Right ventricle myocardium inferior (tissue), 1 donor: ENCODE measurements at places on chromosomes 3 and 15.
A peak's percentile ranks its signal among the peaks of the same experiment; 100 is the strongest.

DNA sequence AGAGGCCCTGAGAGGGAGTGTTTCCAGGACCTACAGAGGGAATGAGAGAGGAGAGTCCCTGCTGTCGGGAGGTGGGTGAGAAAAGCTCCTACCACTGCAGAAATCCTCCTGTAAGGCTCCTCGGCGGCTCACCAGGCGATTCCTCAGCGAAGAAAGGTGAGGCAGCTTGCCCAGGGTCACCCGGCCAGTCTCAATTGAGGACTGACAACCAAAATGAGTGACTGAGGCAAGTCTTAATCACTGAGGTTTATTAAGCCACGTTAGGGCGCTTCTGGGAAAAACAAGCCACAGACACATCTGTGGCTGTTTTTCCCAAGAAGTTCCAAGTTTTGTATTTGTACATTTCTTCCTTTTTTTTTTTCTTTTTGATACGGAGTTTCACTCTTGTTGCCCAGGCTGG, 48.5 kb downstream of the ZDHHC19 start:
- DNase-seq, result no peak

GRCh38 chr3:9088441-9089353, 125.4 kb upstream of the RAD18 start:
- DNase-seq, result peak; percentile 23

DNA sequence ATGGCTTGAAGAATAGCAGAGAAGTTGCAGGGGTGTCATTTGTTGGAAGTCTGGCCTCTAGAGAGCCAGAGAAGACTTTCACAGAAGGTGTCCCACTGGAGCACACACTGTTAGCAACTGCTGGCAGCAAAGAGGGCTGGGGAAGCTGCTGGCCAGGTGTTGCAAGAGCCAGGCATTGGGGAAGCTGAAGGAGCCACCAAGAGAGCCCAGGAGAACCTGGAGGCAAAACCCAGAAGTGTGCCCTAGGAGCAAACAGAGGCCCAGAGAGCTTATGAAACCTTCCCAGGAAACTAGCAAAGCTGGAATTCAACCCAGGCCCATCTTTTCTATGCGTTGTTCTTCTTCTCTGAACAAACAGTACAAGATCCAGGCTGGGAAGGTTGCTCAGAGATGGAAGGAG, 132.7 kb upstream of the TRIM42 start:
- DNase-seq, result no peak

DNA sequence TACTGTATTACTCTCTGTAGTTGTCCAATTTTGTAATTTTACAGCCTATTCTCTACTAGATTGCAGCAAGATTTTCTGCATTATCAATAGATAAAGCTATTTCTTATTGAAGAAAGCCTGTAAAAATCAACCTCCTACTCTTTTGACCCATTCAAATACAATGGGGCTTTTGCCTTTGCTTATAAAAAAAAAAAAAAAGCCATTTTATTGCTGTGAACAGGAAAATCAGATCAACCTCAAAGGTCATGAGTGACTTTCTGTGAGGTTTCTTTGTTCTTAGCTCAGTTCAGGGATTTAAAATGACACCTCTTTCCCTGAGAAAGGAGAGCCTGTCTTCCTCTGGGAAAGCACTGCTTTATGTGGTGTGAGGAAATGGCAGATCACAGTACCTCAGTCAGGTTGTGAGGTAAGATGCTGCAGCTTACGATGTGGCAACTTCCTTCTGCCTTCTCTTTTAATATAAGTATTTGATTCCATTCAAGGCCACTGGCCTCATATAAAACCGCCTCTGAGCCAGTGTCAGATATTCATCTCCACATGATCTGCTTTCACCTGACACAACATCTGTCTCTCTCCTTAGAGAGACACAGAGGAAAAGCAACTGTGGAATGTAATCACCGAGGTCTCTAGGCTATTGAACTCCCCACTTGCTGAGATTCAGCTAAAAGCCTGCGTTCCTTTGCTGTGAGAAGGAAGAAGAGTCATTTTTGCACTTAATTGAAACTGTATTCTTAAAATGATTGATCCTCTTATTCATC, 161.5 kb upstream of the MB21D2 start:
- DNase-seq, result no peak

- DNase-seq, result no peak
Observed at GRCh38 chr3:8996681-8997121, 33.4 kb upstream of the RAD18 start.

DNA sequence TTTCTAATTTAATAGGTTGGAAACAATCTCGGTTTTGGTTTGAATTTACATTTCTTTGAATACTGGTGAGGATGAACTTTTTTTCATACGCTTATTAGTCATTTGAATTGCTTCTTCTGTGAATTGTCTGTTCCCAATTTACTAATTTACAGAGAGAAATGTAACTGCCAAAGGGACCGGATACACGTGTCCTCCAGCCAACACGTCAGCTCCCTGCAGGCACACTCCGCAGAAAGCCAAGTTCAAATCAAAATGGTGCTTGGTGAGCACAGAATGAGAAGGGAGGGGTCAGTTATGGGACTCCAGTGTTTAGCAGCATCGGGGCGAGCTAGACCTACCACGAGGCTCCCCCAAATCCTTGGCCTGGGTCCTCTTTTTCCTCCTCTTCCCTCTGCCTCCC, 10.8 kb upstream of the TSEN2 start:
- no peak for DNase-seq

GRCh38 chr15:70853973-70854665, at the start of gene LARP6:
Gene LARP6 (minus strand): TSS chr15:70854157. CDS start chr15:70854088, 69 bp downstream.
- DNase-seq, result peak; percentile 70

GRCh38 chr3:71492566-71492965, 91.0 kb downstream of the FOXP1 start:
- no peak for DNase-seq

GRCh38 chr3:52005571-52005986, 9.9 kb upstream of the RPL29 start:
- peak; percentile 64 for DNase-seq

DNA sequence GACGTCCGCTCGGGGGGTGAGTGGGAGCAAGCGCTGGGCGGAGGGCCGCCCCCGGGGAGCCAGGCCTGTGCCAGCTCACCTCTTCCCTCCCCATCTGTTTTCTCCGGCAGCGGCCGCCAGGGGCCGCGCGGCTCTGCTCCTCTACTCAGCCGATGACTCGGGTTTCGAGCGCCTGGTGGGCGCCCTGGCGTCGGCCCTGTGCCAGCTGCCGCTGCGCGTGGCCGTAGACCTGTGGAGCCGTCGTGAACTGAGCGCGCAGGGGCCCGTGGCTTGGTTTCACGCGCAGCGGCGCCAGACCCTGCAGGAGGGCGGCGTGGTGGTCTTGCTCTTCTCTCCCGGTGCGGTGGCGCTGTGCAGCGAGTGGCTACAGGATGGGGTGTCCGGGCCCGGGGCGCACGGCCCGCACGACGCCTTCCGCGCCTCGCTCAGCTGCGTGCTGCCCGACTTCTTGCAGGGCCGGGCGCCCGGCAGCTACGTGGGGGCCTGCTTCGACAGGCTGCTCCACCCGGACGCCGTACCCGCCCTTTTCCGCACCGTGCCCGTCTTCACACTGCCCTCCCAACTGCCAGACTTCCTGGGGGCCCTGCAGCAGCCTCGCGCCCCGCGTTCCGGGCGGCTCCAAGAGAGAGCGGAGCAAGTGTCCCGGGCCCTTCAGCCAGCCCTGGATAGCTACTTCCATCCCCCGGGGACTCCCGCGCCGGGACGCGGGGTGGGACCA, 632 bp upstream of the CRELD1 start:
- peak; percentile 91 for DNase-seq

DNA sequence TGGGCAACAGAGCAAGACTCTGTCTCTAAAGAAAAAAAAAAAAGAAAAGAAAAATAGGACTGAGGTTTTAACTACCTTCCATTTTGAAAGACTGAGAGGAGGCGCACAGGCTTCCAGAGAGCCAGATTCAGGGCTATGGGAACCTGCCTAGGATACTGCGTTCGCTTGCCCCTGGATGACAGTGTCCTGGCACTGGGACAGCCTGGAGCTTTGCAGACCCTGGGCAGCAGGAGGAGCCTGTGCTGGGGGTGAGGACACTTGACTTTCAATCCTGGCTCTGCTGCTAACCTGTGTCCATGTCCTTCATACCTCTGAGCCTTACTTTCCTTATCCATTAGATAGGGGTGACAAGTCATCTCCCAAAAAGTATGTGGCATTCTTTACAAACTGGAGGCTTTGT, 31.2 kb downstream of the CD276 start:
- peak; percentile 47 for DNase-seq
